Smooth muscle cell of bladder (primary cell): ENCODE measurements at places on chromosomes 2 and 18. TPM values are rescaled to one million over a fixed set of nuclear protein-coding genes. Genes with fewer than 3 reads are reported as not detected.

Gene MAP3K20
- total RNA-seq = 66.4 and 93.6 TPM in 2 replicates

Gene ORC4
- 18.8 and 23.2 TPM in 2 replicates for total RNA-seq

Gene LYPD6
- 0.18 and 0.57 TPM in 2 replicates for total RNA-seq

Gene ELMOD3
- 11.4 and 16.6 TPM in 2 replicates for total RNA-seq

Gene PAX3
- 0.09 TPM in 1 of 2 replicates, not detected in the other for total RNA-seq

Gene VWC2L
- total RNA-seq = under 0.01 TPM in 1 of 2 replicates, not detected in the other

Gene RBKS
- total RNA-seq = 1.6 and 2.4 TPM in 2 replicates

Gene KCNJ13
- not detected in 2 replicates for total RNA-seq

Gene UGT1A1
- total RNA-seq = not detected in 2 replicates

Gene ALLC
- total RNA-seq = not detected in 2 replicates
